Aorta (tissue), 5 donors: ENCODE measurements at places on chromosomes 4 and X. TPM values are rescaled to one million over a fixed set of nuclear protein-coding genes. Genes with fewer than 3 reads are reported as not detected.

TMEM150C gene
- 3.5 TPM for total RNA-seq

MTNR1A gene
- total RNA-seq = not detected

GRCh38 chr4:175988511-175988910 is 77.1 kb upstream of the WDR17 start:
- DNase-seq = no peak

ARAP2 gene
- total RNA-seq = 22.7 TPM

BMPR1B gene
- 14.6 TPM for total RNA-seq

ZNF827 gene
- total RNA-seq = 29.2 TPM

DNA sequence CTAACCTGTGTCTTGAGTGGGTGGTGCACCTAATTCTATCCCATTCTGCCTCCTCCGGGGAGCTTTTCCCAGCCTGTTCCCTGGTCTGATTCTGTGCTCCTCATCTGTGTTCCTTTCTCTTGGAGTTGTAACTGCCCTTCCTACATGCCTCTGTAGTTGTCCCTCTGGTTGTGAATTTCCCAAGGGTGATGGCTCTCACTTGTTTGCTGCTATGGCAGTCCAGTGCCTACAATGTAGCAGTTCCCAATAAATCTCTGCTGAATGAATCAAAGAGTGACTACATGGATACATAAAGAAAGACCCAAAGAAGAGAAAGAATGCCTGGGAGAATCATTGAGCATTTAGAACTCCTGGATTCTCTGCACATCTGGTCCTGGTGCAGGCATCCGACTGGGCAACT is 141.6 kb downstream of the HS3ST1 start:
- no peak for DNase-seq

- DNase-seq = no peak
These were observed 251 bp downstream of the KIAA0232 start for GRCh38 chr4:6782846-6783110.

DNA sequence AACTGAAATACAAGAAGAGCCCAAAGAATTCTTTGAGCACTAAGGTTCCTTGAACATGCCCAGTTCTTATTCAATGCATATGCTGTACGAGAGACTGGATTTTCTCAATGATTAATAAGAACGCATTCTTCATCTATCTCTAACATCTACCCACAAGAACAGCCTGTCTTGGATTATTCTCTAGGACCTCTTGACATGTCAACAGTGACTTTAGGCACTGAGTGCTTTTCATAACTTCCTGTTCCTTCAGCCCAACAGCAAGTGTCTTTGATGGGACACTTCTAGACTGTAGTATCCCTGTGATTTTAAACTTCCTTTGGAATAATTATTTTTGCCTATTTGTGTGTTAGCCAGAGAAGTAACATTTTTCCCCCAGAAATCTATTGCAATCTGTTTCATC is 69.3 kb downstream of the OPHN1 start:
- DNase-seq = no peak

RGN gene
- total RNA-seq = 10.3 TPM

DNA sequence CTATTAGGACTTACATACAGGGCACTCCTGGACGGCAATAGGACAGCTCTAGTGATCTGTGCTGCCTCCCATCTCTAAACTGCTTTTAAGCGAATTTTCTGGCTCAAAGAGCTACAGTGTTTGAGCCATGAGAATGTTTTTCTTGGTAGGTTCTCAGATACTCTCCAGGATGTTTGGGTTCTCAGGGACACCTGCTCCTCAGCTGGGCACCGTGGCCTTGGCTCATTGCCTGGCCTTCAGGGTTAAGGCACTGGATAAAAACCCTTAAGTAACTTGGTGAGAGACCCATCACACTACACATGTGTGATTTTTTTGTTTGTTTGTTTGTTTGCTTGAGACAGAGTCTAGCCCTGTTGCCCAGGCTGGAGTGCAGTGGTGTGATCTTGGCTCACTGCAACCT is 38.5 kb upstream of the HERC5 start:
- no peak for DNase-seq

- no peak for DNase-seq
These were observed 37.7 kb downstream of the PDHA2 start for GRCh38 chr4:95877636-95878035.

DNA sequence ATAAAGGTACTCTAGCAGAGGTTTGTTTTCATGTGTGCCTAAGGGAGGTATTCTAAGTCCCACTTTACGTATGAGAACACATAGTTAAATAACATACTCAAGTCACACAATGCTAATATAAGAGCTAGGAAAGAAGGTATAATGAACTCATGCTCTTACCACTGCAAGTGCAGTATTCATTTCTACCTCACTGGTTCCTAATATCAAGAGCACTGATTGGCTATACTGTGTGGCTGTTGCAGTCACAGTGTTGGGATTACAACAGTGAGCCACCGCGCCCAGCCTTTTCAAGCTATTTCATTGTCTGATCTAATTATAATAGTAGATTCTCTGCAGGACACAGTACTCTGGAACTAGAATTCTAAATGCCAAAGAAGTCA is 84.0 kb downstream of the PDS5A start:
- no peak for DNase-seq

CXCL3 gene
- total RNA-seq = 3.2 TPM

BRS3 gene
- not detected for total RNA-seq

- no peak for DNase-seq
These were observed 28.7 kb upstream of the MAP3K15 start for GRCh38 chrX:19543951-19544381.

PABPC5 gene
- total RNA-seq = 3.8 TPM

- DNase-seq = no peak
These were observed 3.0 kb upstream of the NXT2 start for GRCh38 chrX:109533631-109534030.

DNA sequence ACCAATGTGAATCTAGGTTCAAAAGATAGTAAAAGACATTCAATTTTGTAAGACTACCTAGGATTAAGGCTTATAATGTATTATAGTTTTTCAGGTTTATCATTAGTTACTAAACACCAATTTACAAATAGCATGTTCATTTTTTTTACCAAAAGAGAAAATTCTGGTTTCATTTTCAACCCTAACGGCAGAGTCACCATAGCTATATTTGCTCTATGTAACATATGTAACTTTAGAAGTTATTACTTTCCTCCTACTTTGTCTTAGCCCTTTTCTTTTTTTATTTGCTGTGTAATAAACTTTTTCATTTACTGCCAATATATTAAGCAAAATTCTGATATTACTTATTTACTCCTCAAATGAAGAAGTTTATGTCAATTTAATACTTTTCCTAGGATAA is 639.6 kb downstream of the ARAP2 start:
- no peak for DNase-seq

DNA sequence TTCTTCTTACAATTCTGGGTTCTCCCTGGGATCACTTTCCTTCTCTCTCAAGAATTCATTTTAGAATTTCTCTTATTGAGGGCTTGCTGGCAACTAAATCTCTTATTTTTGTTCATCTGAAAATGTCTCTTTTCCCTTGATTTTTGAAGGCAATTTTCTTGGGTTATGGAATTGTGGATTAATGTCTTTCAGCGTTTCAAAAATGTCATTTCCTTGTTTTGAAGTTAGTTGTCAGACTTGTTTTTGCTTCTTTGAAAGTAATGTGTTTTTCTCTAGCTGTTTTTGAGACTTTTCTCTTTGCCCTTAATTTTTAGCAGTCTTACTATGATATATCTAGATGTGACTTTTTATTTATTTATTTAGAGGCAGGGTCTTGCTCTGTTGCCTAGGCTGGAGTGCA is 205.7 kb downstream of the CHIC2 start:
- no peak for DNase-seq

DNA sequence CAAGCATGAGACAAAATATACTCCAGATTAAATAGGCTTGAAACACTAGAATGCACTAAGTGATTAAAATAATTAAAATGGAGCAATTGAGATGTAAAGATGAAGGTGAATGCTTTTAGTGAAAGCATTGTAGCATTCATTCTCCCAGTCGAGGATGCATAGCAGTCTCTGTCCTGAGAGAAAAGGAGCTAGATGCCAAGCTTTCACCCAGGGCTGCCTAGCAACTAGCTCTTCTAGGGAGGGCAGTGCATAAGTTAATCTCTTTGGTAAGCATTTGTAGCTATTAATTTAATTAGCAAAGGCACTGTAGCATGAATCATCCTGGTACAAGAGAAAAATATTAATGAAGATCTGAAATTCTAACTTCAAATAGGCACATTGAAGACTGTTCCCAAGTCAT is 1014.8 kb downstream of the C4orf33 start:
- DNase-seq = no peak

DNA sequence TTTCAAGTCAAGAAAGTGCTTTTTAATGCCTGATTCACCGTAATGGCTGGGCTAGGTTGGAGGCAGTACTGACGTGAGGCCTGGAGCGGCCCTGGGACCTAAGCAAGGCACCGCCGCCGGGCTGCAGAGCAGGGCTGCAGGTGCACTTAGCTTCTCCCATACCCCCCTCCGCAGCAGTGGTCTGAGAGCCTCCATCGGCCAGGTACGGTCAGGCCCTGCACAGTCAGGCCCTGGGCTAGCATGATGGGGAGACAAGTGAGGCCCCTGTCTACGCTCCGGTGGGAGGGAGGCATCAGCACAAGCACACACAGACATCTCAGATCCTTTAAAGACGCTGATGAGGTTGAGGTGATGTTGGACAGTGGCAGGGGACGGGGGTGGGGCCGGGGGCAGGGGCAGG is 4.7 kb downstream of the MAEA start:
- peak; percentile 39 for DNase-seq

CCDC149 gene
- total RNA-seq = 43.4 TPM

GRCh38 chrX:34634349-34634748 is 22.7 kb downstream of the TMEM47 start:
- no peak for DNase-seq

GRCh38 chr4:107592519-107592918 is 127.5 kb downstream of the PAPSS1 start:
- no peak for DNase-seq
